ENCODE measurements at places on chromosomes 4 and X.

DNA sequence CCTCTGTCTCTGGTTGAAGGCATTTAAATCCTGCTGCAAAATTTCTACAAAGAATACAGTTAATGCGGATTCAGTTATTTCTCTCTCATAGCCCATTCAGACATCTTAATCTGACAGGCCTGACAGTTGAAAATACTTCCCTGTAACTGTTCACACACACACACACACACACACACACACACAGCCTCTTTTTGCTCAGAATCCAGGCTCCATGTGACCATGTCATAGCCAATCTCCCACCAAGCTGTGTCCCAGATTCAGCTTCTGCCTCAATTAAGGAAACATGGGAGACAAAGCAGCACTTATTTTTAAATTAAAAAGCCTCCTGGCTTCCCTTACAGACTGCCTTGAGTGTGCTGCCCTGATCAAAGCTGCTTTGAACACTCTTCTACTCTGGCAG, 49.3 kb upstream of the EFHC2 start:
- DNase-seq = no peak

GRCh38 chrX:75291611-75292010, 17.7 kb downstream of the UPRT start:
- DNase-seq = no peak

DNA sequence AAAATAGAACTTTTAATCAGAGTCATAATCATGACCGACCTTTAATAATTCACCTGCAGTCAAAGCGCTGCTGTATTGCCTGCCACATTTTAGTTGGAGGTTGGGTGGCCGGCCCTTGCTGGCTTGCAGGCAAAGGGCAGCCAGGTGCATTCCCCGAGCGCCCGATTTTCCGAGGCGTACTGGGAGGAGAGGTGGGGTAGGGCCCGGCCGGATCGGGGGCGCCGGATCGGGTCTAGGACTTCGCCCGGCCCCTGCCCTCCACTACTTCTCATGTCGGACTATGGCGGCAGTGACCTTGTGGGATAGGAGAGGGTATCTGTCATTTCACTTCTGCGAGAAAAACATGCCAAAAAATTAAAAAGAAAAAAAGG, 2.5 kb upstream of the RS1 start:
- no peak for DNase-seq

- DNase-seq = no peak
These were observed 65.9 kb downstream of the NAT8L start for GRCh38 chr4:2125023-2125422.

DNA sequence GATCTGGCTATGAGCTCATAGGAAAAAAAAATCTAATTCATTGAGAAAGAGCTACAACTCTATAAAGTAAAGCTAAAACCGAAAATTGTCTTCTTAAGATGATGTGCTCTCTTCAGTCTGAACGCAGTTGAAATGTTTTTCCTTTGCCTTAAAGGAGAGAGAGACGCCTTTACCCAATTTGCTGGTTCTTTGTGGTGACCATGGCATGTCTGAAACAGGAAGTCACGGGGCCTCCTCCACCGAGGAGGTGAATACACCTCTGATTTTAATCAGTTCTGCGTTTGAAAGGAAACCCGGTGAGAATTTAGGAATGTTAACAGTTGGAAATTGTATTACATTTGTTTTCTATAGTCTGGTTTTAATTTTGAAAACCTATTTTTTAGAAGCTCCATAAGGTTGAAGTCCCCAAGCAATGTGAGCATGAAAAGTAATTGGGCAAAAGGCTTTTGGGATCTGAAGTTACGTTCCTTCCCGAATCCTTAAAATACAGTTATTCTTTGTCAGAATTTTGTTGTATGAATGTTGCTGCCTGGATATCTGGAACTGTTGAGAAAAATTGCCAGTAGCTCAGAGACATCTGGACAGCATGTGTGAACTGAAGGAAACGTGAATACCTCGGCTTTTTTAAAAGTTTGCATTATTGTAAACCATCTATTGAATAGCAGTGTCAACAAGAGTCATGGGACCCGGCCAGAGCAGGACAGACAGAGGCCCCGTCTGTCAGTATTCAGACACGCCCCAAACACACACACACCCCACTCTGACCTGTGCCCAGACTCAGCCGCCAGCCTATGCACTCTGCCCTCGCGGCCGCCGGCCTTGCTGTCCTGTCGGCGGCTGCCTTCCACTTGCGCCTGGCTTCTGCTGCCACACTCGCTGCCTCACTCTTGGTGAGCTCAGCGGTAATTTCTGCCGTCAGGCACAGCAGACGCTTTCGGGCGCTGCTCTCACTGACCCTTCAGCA, 9.9 kb downstream of the PIGG start:
- DNase-seq = no peak

GRCh38 chr4:125041372-125041930, 273.3 kb upstream of the FAT4 start:
- DNase-seq = no peak

DNA sequence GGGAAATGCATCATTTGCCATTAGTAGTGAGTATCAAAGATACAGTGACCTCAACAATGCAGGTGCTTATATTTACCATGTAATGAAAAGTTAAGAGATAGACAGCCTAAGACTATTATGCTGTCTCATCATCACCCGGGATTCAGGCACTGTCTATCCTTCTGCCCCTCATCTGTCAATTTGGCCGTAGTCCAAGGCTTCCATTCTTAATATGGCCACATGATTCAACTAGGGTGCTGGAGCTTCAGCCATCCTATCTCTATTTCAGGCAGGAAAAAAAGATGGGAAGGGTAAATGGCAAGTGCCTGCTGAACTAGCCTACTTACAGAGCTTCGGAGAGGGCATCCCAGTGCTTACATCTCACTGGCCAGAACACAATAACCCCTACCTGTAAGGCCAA, 196.7 kb upstream of the LNX1 start:
- DNase-seq = no peak

DNA sequence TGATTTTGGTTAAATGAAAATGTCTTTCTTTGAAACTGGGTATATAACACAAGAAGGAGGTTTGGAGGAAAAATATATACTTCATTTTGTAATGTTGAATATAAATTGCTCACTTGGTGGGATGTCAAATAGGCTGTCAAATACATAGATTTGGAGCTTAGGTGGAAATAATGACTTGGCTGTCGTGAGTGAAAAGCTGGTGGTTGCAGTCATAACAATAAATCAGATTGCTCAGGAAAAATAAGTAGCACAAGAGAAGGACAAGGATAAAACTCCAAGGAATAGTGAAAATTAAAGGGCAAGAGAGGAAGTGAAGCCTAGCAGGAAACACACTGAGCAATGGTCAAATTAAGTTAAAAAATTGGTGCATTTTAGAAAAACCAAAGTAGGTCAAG, 253.0 kb upstream of the ANKRD50 start:
- no peak for DNase-seq

Data from activated CD4-positive, alpha-beta T cell treated with anti-CD3 and anti-CD28 coated beads for 24 hours (primary cell).